CD4-positive, alpha-beta T cell treated with Interleukin-1 beta for 1 hour (primary cell): ENCODE measurements at places on chromosomes 16 and 17.

DNA sequence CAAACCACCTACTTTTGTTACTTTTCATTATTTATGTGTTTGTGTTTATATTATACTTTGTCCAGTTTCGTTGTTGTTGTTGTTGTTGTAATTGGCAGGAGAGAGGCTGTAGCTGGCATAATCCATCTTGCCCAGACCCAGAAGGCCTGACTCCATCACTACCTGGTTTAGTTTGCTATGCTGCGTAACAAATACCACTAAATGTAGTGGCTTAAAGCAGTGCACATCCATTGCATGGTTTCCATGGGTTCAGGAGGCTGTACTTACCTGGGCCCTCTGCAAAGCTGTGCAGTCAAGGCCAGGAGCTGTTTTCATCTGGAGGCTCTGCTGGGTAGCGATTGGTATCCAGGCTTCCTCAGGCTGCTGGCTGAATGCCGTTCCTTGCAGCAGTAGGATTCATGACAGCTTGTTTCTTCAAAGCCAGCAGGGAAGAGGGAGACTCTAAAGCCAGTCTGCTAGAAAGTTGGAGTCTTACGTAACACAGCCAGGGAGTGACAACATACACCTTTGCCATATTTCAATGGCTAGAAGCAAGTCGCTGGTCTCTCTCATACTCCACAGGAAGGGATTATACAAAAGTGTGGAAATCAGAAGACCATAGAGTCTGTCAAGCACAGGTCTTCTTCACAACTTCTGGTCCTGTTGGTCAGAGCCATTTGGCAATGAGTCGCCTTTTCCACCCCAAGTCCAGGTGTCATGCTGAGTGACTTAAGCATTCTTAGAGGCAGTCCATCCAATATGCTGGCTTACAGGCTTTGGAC, 41.1 kb downstream of the TNRC6C start:
- no peak for DNase-seq

- DNase-seq: no peak
These were observed 48.1 kb upstream of the CHMP6 start for GRCh38 chr17:80943346-80944145.

- DNase-seq: peak; percentile 83
These were observed 12.5 kb upstream of the SREBF1 start for GRCh38 chr17:17849147-17849820.

GRCh38 chr16:75265911-75266701, 14.7 kb upstream of the BCAR1 start:
- DNase-seq: no peak

- no peak for DNase-seq
These were observed 60.1 kb upstream of the NUDT7 start for GRCh38 chr16:77662246-77662645.

- DNase-seq: no peak
These were observed 273.2 kb downstream of the C16orf95 start for GRCh38 chr16:87044032-87044382.

- no peak for DNase-seq
These were observed 19.5 kb downstream of the GPR179 start for GRCh38 chr17:38324141-38324697.

DNA sequence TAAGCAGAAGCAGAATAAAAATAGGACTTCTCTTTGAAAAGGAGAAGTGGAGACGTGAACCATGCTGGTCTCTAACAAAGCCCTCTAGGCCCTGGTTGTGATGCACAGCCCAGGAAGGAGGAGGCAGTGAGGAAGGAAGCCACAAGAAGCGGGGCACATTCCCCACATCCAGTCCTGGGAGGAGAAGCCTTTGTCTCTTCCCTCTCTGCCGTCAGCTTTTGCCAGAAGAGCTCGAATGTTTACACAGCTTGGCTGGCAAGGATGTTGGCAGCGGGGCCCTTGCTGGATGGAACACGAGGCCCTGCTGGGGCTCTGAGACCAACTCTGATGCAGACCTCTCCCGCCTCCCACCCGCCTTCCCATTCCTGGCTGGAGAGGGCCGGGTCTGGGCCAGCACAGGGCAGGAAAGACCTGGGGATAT, 91.3 kb downstream of the MAF start:
- no peak for DNase-seq

GRCh38 chr16:17362183-17362582, 108.6 kb downstream of the XYLT1 start:
- no peak for DNase-seq

GRCh38 chr17:64635647-64636305, 26.3 kb downstream of the SMURF2 start:
- no peak for DNase-seq

- DNase-seq: no peak
These were observed 1.7 kb downstream of the ANKRD13B start for GRCh38 chr17:29594519-29595090.

GRCh38 chr16:11372073-11372828, 27.0 kb downstream of the RMI2 start:
- no peak for DNase-seq

DNA sequence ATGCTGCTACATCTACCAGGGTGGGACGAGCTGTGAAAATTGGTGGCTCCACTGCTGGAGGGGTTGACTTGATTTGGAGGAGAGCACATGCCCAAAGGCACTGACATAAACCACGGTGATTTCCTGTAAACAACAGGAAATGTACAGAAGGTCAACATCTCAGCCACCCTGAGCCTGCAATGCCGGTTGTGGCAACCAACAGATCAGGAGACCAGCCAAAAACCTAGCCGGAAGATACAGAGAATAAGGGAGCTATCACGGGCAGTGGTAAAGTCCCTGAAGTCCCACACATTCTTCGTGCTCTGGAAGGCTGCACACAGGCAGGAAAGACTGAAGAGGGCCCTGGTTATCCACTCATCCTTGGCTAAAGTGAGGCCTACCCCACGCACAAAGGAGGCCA, 56.2 kb downstream of the ADCY9 start:
- peak; percentile 43 for DNase-seq

DNA sequence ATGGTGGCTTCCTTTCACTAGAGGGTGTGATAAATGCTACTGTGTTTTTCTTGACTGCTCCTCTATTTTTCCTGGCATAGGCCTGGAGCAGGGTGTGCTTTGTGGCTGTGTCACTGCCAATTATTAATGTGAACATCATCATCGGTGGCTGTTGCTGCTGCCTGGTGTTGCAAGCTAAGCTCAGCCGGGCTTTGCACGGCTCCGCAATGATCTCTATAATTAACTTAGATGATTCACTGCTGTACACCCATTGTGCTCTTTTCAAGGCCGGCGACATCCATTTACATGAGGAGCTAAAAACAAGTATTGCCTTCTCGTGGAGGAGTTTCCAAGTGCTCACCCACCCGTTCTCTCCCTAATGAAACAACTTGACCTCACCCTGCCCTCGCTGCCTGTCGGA, 160.1 kb upstream of the IRX3 start:
- no peak for DNase-seq

DNA sequence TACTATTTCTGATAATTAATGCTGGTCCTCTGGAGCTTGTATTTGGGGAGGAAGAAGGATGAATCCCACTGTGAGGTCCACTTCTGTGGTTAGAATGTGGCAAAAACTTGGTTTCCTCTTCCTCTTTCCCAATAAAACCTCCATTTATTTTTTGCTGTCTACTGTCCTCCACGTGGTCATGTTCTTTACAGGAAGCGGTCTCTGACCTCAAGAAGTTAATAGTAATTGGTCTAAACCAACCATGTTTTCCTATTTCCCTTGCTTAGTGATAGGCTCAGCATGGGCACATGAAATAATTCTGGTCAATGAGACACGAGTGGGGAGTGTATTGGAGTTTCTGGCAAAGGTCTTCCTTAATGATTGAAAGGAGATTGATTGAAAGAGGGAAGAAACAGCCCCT, 33.9 kb downstream of the CHP2 start:
- DNase-seq: no peak

DNA sequence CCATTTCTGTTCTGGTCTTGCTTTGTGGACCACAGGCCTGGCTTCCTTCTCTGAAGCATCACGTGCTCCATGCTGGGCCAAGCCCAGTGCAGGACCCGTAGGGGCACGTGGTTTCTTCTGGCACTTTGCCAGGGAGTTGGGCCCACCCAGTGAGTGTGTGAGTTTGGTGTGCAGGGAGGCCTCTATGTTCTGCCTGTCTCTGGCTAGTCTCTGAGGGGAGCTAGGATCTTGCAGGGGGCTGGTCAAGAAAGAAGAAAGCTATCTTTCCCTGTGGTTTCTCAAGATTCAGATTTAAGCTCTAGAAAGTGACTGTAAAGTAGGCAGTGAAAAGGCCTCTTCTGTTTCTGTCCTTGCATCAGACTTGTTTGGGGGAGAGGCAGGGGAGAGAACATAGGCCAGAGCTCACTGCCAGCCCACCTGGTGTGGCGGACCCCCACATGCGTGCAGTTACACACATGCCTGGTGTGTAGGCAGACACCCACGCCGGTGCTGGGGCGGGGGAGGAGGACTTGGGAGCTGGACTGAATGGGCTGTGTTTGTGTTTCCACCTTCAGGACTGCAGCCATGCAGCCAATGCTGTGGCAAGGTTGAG, 11.8 kb downstream of the LASP1 start:
- DNase-seq: no peak

- DNase-seq: no peak
These were observed 133.2 kb upstream of the FAM20A start for GRCh38 chr17:68734187-68734900.

DNA sequence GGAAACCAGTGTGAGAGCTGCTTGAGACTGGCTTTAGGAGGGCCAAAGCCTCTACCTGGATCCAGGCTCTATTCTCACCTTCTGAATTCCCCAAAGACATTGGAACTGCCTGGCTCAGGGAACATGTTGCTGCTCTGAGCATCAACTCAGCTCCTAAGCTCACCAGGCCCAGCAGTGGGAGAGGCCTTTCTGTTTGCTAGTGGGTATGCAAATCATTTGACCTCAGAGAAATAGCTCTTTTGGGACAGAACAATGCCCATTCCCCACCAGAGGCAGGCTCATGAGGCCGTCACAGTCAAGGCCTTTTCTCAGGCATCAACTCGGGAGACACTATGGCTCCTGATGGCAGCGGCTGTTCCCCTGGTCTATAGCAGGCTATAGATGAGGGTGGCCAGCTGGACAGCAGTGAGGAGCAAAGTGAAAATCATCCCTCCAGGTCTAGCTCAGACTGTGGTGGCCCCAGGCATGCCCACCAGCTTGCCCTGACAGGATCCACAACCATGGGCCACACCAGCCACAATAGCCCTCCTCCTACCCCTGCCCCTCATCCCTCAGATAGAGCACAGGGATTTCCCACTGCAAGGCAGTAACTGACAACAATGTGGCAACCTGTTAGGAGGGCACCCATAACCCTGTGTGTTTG, 30.4 kb upstream of the GFOD2 start:
- DNase-seq: no peak

DNA sequence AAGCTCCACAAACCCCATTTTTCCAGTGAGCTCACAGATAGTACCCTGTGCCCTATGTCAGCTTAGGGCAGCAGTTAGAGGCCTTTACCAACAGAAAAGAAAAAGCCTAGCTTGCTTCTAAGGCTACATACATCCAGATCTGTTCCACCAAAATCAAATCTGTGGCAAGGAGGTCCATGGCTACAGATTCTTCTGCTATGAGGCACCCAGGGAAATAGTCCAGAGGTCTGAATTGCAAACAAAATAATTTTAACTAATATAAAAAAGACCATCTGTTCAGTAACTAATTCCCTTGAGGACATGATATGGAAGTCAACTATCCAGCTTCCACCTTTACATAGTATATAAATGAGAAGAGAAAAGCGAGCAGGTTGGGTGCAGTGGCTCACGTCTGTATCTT, 129.3 kb downstream of the PARN start:
- DNase-seq: no peak

GRCh38 chr16:13791095-13791494, 128.9 kb upstream of the ERCC4 start:
- no peak for DNase-seq

- DNase-seq: no peak
These were observed 1.0 kb upstream of the CSNK2A2 start for GRCh38 chr16:58198803-58199411.

GRCh38 chr17:50183421-50183994, 17.7 kb downstream of the SGCA start:
- DNase-seq: no peak

GRCh38 chr16:52676959-52677358, 130.0 kb upstream of the TOX3 start:
- DNase-seq: no peak

- DNase-seq: peak; percentile 7
These were observed 39.1 kb downstream of the ASPA start for GRCh38 chr17:3514873-3515272.

DNA sequence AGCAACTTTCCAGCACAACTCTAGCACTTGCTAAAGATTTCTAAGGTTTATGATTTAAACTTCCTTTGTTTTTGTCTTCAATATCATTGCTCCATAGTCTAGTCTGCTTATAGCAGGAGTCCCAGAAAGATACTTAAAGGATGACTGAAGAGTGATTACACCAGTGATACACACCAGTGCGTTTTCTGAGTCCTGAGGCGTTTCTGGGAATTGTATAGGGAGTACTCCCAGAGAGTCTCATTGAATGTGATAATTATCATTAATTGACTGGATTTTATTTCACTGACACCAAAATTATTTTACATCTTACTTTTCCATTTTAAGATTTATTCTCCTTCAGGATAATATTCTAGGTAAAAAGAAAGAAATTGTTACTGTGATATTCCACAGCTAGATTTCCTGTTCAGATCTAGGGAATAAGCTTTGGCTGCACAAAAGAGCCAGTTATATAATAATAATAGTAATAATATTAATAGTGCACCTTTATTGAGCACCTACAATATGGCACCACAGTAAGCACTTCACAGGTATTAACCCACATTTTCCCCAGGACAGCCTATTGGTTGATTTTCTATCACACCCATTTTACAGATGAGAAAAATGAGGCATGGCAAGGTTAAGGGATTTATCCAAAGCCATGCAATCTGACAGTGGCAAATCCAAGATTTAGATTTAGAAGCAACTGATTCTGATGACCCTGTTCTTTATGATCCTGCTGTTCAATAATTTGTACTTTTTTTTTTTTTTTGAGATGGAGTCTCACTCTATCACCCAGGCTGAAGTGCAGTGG, 62.6 kb downstream of the IRX5 start:
- DNase-seq: no peak

DNA sequence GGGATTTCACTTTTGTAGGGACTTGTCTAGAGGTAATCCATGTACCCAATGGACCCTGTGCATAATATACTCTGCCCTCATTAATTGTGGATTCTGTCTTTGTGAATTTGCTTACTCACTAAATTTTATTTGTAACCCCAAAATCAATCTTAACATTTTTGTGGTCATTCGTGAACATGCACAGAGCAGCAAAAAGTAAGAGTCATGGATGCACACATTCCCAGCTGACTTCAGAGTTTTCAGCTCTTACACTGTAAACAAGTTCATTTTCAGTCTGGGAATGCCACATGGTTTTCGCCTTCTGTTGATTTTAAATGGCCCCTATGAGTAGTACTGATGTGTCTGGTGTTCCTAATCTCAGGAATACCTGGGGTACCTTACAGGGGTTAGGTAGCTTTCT, 24.3 kb downstream of the TAC4 start:
- DNase-seq: no peak

- no peak for DNase-seq
These were observed 43.0 kb downstream of the RNF135 start for GRCh38 chr17:31013844-31014243.

DNA sequence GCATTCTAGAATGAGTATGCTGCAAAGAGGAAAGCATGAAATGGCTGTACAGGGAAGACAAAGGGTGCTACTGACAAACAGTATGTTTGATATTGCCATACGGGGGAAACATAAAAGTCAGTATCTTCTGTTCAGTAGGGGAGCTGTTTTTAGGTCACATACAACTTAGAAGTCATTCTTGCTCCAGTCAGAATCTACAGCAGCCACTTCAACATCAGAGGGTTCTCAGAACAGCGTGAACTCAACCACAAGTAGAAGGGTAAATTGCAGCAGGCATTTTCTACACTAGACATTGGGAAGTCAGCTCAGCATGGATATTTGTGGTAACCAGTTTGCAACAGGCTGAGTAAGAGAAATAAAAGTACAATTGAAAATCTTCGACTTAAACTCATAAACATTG, 1241.8 kb upstream of the GOT2 start:
- DNase-seq: no peak
